Caki2 (cell line): ENCODE measurements at places on chromosomes 5 and 9. TPM values are rescaled to one million over a fixed set of nuclear protein-coding genes. Genes with fewer than 3 reads are reported as not detected.

DNA sequence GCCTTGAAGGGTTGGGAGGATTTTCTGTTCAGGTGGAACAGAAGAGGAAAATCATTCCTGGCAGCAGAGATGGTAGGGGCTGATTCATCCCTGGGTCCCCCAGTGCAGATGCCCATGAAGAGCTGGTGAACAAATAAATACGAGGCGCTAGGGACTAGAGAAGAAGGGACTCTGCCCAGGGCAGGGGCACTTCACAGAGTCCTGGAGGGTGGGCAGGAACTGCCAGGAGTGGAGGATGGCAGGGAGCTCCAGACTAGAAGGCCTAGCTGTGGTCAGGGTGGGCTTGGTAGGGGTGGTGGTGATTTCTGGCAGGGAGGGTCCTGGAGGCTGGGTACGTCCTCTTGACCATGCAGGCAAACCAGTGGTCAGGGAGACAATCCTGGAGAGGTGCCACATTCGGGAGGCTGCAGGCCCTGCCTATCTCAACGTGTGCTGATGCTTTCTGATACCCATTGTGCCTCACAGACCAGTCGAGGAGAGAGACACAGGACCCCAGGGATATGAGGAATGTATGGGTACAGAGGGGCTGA is 69.9 kb downstream of the CRB2 start:
- DNase-seq: no peak

Gene CDO1
- total RNA-seq: not detected in 2 replicates

- peak; percentile 41 for DNase-seq
Observed at GRCh38 chr9:91416096-91416712, 7.4 kb downstream of the NFIL3 start.

GRCh38 chr5:126680191-126680817 is 79.6 kb downstream of the PHAX start:
- DNase-seq: peak; percentile 7

GRCh38 chr9:100011062-100011681 is 87.6 kb downstream of the ERP44 start:
- peak; percentile 4 for DNase-seq

DNA sequence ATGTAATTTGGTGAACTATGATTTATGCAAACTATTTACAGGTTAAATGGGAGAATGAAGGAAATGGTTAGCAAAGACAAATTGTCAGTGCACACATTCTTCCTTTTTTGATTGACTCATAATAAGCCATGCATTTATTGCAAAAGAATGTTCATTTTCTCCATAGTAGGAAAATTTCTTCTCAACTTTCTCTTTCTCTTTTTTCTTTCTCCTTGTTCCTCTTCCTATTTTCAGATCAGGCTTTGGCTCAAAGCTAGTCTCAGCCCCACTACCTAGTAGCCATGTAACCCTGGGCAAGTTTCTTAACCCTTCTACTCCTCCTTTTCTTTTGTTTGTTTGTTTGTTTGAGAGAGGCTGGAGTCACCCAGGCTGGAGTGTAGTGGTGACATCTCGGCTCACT is 156.6 kb downstream of the PIK3R1 start:
- DNase-seq: no peak

DNA sequence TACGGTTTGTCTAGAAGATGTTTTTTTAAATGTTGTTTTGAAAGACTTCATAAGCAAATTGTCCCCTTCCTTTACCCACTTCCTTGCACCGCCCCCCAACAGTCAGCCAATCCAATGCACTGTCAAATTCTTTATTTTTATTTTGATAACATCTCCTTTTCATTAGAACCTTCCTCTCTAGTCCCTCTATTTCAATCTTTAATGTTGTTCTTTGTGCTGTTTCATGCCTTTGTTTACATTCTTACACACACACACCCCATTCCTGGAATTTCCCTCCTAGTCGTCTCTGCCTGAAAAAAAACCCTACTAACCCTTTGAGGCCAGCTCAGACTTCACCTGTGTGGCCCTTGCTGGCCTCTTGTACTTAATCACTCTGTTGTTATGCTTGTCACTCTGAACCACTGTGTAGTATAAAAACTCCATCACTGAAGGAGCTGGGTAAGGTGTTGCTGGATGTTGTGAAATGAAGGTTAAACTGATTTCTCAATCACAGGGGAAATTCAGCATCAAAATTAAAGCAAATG is 133.4 kb downstream of the UGCG start:
- DNase-seq: peak; percentile 97

DNA sequence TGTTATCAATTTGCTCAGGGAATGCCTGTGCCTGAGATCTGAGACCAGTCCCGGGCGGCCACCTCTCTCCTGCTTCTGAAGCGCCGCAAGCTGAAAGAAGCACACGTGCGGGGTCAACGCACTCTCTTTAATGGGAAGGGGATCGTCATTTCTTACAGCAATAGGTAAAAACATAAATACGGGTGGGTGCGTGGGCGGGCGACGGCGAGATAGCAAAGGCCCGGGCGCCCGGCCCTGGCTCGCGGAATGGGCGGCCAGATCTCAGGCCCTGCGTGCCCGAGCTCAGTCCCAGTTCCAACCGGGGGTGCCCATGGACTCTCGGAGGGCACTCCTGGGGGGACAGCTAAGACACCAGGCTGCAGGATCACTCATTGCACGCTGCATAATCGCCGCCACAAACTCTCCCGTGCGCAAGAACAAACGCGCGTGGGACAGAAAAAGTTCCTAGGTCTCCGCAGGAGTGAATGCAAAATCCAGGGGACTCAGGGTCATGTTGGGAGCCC is 3.0 kb downstream of the NKX2-5 start:
- no peak for DNase-seq

- no peak for DNase-seq
Observed at GRCh38 chr5:167180906-167181305, 1110.5 kb upstream of the WWC1 start.

DNA sequence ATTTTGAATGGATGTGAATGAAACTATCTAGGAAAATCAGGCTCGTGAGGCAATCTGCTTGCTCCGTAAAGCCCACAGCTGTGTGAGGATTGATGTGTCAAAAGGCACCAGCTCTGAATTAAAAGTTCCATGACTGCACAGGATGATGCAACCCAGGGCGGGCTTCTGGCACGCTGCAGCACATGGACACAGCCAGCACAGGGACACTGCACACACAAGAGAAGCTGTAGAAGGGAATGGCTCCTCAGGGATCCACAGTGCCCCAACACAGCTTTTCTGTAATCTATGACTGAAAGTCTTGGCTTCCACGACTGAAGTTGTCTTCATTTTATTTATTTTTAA is 151.0 kb downstream of the GCNT1 start:
- no peak for DNase-seq

Gene FRRS1L
- total RNA-seq: not detected in 2 replicates

DNA sequence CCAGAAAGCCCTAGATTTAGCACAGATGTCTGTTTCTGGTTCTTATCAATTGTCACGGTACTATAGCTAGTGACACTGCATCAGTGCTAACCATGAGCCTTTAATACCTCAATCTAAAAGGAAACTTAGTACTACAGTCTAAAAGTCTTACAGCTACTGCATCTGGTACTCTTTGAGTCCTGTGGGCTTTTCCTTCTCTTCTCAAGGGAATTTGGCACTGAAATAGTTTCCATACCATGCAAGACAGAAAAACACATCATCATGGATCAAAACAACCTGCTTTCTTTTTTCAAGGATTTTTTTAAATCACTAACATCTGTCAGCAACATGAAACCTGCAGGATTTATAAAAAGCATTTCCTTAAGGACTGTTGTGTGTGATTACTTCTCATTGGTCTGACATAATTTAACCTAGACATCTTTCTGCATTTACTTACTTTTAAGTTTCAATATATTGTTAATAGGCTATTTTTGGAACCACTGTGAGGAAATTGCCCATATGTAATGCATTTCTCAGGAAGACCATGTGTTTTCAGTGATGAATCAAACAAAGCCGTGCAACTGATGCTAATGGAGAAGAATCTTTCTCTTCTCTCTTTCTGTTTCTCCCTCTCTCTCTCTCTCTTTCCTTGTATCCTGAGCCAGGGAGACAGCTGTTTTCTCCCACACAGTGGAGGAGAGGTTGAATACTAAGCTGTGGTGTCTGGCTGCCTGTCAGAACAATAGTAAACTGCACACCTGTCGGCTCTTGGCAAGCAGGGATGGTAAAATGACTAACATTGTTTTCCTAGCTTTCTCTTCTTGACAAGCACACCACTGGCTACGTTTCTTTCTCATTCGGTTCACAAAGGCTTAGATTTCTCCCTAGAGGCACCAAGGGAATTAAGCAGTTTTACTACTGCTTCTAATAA is 273.4 kb downstream of the CSNK1G3 start:
- DNase-seq: no peak

DNA sequence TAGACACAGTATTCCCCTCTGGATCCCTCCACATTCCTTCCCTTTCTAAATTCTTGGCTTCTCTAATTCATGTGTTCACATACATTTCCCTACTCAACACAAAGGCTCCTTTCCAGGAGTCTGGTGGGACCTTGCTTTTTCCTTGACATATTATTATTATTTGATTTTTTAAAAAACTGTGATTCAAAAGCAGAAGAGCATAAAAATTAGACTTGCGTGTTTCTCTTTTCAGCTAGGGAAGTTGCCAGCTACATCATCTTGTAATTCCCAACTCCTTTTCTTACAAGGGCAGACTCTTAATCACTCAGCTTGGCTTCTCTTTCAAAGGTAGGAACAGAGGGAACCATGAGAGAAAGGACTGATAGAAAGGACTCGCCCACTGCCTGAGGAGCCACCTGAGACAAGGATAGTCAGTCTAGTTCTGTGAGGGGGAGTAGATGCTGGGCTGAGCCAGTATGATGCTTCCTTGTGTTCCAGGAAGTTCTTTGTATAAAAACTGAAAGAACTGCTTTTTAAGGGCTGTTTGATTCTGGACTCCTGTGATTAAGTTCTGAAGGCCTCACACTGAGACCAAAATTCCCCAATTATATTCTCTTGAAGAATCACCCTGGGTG is 51.0 kb upstream of the DPYSL3 start:
- DNase-seq: no peak

- DNase-seq: no peak
Observed at GRCh38 chr5:74040811-74041491, 415.0 kb downstream of the ARHGEF28 start.

DNA sequence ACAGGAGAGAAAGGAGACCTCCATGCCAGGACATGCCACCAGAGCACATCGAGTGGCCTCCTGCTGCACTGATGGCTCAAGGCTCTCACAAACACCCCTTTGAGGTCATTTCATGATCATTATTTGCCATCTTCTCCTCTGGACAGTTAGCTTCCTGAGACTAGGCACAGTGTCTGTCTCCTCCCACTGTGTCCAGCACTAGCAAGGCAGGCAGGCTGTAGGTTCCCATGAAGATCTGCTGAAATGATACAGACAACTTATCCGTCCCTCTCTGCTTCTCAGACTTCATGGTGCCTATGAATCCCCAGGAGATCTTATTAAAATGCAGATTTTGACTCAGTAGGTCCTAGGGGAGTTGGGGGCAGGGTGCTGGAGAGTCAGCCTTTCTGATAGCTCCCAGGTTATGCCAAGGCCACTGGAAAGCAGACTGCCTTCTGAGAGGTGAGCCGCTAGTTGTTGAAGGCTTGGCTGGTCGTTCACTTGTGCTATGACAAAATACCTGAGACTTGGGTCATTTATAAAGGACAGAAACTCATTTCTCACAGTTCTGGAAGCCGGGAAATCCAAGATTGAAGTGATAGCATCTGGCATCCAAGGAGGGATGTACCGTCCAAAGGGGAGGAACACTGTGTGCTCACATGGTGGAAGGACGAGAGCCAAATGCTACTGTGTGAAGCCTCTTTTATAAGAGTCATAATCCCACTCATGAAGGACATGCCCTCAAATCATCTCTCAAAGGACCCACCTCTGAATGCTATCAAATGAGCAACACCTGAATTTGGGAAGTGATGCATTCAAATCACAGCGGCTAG is 183.4 kb downstream of the SPOCK1 start:
- DNase-seq: no peak

- peak; percentile 55 for DNase-seq
Observed at GRCh38 chr9:752201-752600, 89.3 kb upstream of the DMRT1 start.

Gene PCDH1
- total RNA-seq: 27.3 and 41.1 TPM in 2 replicates

DNA sequence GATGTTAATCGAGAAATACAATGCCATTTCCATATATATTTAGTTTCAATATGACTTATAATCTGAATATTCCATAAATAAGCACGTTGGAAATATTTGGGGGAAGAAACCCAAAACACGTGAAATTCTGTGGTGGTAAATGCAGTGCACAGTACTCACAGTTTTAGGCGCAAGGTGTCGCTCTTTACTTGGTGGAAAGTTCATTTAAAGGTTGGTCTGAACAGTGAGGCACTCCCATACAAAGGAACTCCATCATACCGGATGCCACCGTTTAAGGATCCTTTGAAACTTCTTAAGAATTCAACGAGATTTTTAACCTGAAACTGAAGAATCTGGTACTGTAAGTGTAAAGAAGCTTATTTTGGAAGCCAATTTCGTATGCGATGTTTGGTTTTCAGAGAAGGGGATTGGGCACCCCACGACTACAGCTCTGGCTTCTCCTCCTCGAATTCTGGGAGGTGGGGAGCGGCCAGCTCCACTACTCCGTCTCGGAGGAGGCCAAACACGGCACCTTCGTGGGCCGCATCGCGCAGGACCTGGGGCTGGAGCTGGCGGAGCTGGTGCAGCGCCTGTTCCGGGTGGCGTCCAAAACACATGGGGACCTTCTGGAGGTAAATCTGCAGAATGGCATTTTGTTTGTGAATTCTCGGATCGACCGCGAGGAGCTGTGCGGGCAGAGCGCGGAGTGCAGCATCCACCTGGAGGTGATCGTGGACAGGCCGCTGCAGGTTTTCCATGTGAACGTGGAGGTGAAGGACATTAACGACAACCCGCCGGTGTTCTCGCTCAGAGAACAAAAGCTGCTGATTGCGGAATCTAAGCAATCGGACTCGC is at the start of gene PCDHA11:
Gene PCDHA11, plus strand, starts transcription at position 237 of the 834 bp plus-strand sequence. Its CDS starts 147 bp downstream, at position 384.
- no peak for DNase-seq

GRCh38 chr5:115072266-115073064 is 97.2 kb downstream of the TRIM36 start:
- DNase-seq: no peak

Gene PCDHA3
- 0.10 TPM in 1 of 2 replicates, not detected in the other for total RNA-seq

- no peak for DNase-seq
Observed at GRCh38 chr9:38393128-38393796, 760 bp downstream of the ALDH1B1 start.

- DNase-seq: peak; percentile 48
Observed at GRCh38 chr5:45038366-45038987, 229.7 kb downstream of the MRPS30 start.

Gene PCDHB4
- not detected in 2 replicates for total RNA-seq

DNA sequence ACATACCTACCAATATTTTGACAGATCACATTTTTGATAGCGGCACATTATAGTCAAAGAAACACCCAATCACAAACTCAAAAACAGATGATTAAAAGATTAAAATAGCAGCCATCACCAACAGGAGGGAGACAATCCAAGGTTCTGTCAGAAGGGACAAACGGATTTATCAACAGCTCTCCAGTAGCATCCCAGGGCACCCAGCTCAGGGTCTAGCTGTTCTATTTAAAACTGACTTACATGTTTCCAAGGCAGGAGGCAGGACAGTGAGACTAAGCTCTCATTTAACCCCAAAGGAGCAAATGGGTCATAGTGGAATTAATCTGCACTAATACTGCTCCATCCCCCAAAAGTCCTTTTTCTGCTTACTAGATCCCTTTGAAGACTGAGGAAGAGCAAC is 3.2 kb downstream of the AGTPBP1 start:
- no peak for DNase-seq

GRCh38 chr9:105073147-105073546 is 145.2 kb upstream of the ABCA1 start:
- no peak for DNase-seq

Gene PCDHA1
- total RNA-seq: not detected in 2 replicates

Gene ZDHHC11
- 1.2 and 2.2 TPM in 2 replicates for total RNA-seq

GRCh38 chr5:664994-665360 is 28.2 kb downstream of the TPPP start:
- no peak for DNase-seq

GRCh38 chr5:93567424-93567823 is 13.6 kb downstream of the NR2F1-AS1 start:
- no peak for DNase-seq

- DNase-seq: no peak
Observed at GRCh38 chr9:19104515-19105282, 2.0 kb upstream of the HAUS6 start.
